ENCODE measurements at places on chromosomes 5 and 9. TPM values are rescaled to one million over a fixed set of nuclear protein-coding genes. Genes with fewer than 3 reads are reported as not detected.

- peak; percentile 55 for DNase-seq
Measured at GRCh38 chr9:114723931-114724330, 41.9 kb upstream of the TEX48 start.

- peak; percentile 25 for DNase-seq
Measured at GRCh38 chr5:113612060-113612496, 98.6 kb downstream of the YTHDC2 start.

- no peak for DNase-seq
Measured at GRCh38 chr5:84861306-84861705, 476.6 kb upstream of the EDIL3 start.

DNA sequence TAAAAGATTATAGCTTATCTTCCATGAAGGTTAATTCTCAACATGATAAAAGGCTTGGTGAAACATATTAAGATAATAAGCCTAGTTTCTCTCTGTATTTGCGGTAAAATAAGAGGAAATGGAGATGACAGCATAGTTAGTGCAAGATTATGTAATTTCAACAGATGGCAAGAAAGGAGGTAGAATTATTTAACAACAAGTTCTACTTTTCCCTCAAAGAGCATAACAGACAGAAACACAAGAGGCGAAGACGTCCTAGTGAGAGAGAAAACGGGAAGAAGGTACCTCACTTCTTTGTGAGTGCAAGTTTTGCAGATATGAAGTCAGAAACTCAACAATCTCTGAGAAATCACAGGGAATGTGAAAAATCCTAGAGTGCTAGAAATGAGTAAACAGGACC is 144.8 kb upstream of the ADCY2 start:
- DNase-seq = no peak

DNA sequence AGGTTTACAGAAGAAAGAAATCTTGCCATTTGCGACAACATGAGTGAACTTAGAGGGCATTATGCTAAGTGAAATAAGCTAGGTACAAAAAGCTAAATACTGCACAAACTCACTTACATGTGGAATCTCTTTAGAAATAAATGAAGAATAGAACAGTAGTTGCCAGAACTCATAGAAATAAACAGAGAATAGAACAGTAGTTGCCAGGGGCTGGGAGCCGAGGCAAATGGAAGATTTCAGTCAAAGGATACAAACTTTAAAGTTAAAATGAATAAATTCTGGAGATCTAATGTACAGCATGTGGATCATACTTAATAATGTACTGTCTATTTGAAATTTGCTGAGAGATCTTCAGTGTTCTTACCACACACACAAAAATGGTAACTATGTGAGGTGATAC is 63.4 kb downstream of the FAM81B start:
- DNase-seq = no peak

- DNase-seq = no peak
Measured at GRCh38 chr5:155783246-155783645, 543.7 kb upstream of the SGCD start.

DNA sequence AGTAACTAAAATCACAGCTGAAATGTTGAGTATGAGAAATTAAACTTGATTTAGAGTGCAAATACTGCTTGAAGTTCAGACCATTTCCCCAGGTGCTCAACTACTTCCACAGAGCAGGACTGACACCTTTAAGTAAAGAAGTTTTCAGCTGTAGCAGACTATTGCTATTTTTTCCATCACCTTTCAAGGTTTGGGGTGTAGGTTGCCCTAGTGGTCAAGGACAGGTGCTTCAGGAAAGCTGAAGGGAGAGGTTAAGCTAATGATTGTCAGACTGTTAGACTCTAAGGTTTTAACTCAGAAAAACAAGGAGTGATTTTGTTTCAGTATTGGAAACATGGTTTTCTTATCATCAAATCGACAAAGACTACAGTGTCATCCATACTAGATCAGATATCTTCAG is 162.1 kb downstream of the CCDC192 start:
- no peak for DNase-seq

- DNase-seq = no peak
Measured at GRCh38 chr5:176944268-176944667, 45.1 kb upstream of the HK3 start.

DNA sequence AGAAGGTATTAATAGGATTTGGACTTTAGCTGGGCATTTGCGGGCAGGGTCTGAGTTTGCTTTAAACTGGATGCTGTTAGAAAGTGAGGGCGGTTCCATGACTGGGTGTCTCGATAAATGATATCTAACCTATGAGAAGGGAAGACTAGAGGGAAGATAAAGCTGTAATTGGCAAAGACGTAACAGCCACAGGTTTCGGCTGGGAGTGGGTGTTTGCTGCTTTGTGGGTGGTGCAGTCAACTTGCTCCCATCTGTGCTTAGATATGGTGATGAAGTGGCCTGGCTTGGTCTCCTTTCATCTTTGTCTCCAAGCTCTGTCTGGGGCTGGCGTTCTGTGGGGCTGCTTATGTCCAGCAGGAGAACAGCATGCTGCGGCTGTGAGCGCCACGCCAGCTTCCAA is 23.3 kb downstream of the OR2V1 start:
- DNase-seq = no peak

DNA sequence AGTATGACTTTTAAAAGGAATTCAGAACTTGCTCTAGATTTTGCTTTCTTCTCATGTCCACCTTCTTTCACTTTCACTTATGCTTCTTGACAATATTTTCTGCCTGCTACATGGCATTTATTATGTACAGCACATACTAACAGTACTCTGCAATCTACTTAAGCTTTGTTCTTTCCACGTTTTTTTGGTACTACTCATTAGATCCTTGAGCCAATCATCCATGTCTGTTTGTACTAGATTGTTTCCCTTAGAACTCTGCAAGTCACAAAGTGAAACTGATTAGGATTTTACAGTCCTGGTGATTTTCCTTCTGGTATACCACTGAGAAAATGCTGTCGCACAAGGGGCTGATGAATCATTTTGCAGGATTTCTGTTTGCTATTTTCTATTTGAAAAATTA is 78.3 kb downstream of the PARP8 start:
- DNase-seq = peak; percentile 38

GRCh38 chr9:38685535-38685934 is 34.4 kb downstream of the FAM240B start:
- no peak for DNase-seq

- no peak for DNase-seq
Measured at GRCh38 chr9:93531374-93531773, 45.0 kb upstream of the PHF2 start.

- no peak for DNase-seq
Measured at GRCh38 chr5:124182133-124182532, 564.3 kb downstream of the ZNF608 start.

GRCh38 chr5:322281-322941 is 897 bp downstream of the AHRR start:
- DNase-seq = peak; percentile 15

- DNase-seq = no peak
Measured at GRCh38 chr5:136228136-136228757, 35.3 kb upstream of the SMIM32 start.

GRCh38 chr9:87282538-87282937 is 215.1 kb upstream of the DAPK1 start:
- peak; percentile 30 for DNase-seq

DNA sequence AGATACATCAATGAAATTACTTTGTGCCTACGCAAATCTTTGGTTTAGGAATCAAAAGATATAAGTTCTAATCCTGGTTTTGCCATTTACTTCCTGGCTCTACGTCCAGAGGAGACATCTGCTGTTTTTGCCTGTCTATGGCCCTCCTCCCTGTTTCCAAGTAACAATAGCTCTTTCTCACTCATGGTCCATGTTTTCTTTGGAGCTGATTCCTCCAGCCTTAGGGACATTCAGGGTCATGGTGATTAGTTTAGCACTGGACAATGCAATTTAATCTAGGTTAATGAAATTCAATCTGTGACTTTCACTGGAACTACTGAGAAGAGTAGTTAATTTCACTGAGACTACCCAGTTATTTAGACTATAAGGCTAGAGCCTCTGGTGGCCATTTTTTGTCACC is 170.6 kb downstream of the SEMA6A start:
- DNase-seq = no peak

The FCHO2 gene
- 24.8 TPM for total RNA-seq

The KIF3A gene
- 15.3 TPM for total RNA-seq

The AGXT2 gene
- total RNA-seq = not detected
